WERI-Rb-1 (cell line): ENCODE measurements at places on chromosomes 2 and 18.
A peak's percentile ranks its signal among the peaks of the same experiment; 100 is the strongest.

DNA sequence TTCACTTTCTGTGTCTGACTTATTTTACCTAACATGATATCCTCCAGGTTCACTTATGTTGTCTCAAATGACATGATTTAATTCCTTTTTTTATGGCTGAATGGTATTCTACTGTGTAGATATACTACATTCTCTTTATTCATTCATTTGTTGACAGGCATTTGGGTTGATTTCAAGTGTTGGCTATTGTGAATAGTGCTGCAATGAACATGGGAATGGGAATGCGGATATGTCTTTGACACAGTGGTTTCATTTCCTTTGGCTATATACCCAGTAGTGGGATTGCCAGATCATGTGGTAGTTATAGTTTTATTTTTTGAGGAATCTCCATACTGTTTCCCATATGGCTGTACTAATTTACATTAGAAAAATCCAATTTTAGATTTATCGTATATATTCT, 195.4 kb upstream of the KLHL14 start:
- no peak for DNase-seq

DNA sequence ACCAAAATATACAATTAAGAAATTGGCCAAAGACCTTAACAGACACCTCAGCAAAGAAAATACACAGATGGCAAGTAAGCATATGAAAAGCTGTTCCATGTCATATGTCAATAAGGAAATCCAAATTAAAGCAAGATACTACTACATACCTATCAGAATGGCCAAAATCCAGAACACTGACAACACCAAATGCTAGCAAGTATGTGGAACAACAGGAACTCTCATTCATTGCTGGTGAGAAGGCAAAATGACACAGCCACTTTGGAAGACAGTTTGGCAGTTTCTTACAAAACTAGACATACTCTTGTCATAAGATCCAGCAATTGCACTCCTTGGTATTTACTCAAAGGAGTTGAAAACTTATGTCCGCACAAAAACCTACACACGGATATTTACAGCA, 20.3 kb upstream of the DNAJC10 start:
- no peak for DNase-seq

DNA sequence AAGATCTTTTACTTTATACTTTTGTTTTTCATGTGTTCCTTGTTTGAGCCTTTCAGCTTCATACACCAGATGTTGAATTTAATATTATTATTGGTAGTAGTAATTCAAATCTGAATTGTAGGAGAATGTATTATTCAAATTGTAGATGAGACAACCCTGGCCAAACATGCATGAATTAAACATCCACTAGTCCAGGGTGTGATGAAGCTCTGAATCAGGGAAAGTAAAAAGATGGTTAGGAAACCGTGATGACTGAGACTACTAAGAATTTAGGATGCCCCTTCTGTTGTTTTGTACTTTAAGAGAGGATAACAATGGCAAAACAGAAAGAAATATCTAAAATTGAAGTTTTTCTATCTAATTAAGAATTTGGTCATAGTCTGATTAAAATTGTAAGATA, 227.8 kb upstream of the CDH2 start:
- DNase-seq = no peak

GRCh38 chr2:61356958-61357350, 113.9 kb downstream of the USP34 start:
- no peak for DNase-seq

GRCh38 chr2:85112906-85113625, 20.1 kb upstream of the TCF7L1 start:
- DNase-seq = no peak

GRCh38 chr18:14943967-14944636, 196.1 kb downstream of the ANKRD30B start:
- DNase-seq = peak; percentile 9

DNA sequence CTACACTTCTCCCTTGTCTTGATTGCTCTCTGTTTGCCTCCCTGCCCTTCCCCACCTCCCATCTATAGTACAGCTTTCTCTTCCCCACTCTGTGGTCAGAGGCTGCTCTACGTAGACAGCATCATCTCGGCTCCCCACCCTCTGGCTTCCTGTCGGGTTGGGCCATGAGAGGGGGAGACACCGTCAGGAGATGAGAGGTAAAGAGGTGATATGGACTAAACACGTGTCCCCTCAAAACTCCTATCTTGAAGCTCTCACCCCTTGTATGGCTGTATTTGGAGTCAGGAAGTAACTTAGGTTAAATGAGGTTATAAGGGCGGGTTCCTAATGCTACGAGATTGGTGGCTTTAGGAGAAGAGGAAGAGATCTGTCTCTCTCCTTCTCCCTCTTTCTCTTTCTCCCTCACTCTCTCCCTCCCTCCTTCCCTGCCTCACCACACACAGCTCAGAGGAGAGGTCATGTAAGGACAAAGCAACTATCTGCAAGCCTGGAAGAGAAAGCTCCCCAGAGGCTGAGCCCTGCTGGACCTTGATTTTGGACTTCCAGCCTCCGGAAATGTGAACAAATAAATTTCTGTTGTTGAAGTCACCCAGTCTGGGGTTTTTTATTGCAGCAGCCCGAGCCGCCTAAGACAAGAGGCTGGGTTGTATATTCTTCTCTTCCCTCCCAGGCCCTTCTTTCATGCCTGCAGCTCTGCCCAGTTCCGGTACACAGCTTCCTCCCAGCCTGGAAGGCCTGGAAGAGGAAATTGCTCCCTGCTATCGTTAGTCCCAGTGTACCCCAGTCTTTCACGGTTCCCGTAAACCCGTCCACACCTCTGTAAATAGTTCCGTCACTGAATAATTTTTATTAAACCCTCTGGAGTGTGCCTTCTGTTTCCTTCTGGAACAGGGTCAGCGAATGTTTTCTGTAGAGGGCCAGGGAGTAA, 138.0 kb downstream of the AKAIN1 start:
- no peak for DNase-seq

DNA sequence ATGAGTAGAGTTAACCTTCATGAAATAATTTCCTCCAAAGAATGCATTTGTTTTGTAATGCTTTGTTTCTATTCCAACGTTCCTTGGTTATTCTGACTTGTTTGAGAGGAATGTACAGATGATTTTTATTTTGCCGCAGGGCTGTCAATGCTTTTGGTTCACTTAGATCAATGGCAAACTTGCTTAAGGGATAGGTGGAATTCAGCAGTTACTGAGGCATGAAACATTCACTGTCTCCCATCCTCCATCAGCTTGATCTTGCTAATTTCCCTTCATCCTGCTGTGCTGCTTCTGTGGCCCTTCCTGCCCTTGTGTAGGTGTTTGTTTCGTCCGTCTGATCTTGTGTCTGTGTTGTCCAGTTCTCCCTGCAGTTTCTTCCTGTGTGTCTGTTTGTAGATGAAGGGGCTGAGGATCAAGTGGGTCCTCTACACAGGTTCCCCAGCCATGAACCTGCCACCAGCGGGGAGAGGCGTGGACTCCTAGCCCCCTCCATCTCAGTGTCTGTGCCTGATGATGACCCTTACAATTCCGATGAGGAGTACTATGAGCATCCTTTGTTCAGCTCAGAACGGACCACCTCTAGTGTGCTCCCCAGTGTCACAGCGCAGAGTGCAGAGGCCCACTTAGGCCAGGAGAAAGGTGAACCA, 84.2 kb upstream of the UNC80 start:
- no peak for DNase-seq

DNA sequence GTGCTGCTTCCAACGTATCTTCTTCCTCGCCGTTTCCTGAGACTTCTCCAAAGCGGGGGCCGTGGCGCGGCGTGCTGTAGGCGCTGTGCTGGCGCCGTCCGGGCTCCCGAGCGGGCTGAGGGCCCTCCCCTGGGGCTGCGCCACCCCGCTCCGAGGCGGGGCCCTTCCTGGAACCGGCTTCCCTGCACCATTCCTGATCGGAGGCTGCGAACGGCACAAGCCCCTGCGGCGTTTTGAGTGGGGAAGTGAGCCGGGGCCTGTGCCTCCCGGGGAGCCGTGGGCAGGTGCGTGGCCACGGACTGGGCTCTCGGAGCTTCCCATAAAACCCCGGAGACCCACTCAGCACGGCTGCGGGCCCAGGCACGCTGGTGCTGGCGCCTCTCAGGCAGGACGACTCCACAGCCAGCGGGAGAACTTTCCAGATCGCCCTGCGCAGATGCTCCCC, 74.7 kb downstream of the PSMG2 start:
- DNase-seq = no peak

DNA sequence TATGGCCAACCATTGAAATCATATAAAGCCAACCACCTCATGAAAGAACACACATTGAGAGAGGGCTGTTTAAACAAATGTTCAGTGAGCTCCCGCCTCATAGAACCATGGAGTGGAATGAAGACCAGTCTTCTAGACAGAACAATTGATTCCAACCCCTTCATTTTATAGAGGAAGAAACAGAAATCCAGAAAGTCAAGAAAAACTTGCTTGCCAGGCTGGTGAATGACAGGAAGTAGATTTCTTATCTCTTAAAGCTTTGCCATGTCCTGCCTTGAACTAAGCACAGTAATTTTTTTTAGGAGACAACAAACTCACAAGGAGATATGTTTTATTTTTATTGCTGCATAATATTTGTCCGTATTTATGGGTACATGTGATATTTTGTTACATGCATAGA, 16.5 kb upstream of the NRP2 start:
- DNase-seq = no peak

GRCh38 chr2:64470766-64471295, 16.9 kb downstream of the LGALSL start:
- DNase-seq = peak; percentile 48

DNA sequence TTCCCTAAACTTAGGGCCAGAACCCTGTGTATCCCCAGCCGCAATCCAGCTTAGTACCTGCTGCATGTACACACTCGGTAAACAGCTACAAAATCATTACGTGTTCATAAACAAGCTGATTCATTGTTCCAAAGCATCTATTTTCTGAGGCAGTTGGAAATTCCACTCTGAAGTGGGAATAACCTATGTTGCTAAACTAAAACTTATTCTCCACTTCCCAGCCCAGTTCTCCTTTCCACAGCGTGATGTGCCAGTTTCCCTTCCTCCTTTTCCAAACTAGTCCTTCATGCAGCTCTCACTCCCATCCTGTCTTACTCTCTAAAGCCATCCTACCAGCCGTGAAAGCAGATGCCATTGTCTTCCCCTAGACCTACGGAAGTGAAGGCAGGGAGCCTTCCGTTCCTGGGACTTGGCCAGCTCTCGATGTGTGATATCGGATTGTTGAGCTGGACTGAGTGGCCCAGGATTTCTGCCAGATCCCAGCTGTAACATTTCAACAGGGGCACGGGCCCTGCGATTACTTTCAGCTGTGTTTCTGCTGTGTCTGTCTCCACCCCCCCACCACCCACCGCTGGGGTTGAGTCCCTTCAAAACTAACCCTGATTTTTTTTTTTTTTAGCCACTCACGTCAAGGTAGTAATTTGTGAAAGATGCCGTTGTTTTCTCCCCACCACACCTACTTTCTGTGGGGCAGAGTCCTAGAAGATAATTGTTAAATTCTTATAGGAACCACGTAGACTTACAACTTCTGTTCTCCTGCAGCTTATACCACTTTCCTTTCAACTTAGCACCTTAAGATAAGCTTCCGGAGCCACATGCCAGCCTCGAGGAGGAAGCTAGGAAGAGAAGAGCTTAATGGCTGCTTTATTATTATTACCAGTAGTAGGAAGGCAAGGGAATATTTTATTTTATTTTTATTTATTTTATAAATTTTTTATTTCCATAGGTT, 100.9 kb downstream of the CRIM1 start:
- no peak for DNase-seq

DNA sequence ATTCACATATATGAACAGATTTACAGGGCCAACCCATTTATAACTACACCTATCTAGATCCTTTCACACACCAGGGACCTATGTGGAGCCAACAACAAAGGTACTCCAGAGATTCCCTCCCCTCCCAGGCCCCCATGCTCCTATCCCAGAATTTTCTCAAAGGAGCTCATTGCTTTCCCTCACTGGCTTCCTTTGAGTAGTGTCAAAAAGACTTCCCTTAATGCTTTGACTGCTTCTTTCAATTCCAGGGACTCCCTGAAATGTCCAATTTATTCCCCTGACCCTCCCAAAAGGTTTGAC, 46.6 kb downstream of the IKZF2 start:
- no peak for DNase-seq

DNA sequence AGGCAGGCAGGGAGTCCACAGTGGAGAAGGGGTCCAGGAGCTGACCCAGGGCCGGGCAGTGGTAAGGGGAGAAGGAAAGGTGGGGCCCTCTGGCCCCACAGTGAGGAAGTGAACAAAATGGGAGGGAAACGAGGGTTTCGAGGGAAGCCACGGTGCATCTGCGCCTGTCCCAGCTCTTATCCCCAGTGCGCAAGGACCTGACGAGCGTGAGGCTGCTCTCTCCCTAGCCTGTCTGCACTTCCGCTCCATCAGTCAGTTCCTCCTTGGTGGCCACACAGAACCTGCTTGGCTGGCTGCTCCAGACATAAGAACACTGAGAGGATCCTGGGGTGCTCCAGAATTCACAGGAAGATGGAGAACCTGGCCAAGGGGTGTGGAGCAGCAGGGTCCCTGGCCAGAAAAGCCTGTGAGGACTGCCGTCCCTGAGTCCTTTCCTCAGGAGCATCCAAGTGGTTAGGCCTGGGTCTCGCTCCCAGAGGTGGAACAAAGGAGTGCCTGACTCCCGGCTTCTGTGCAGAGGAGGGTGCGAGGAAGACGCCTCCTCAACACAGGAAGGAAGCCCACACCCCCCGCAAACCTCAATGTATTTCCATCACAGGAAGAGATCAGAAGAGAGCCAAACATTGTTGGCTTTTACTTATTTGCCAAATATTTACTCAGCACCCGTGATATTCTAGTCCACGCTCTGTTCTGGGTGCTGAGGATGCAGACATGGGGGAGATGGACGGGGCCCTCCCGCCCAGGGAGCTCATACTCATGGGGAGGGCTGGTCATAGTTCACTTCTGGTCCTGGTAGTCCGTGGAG, 43.7 kb upstream of the SEMA4C start:
- DNase-seq = no peak

GRCh38 chr2:209368914-209369313, 54.9 kb upstream of the MAP2 start:
- DNase-seq = no peak

DNA sequence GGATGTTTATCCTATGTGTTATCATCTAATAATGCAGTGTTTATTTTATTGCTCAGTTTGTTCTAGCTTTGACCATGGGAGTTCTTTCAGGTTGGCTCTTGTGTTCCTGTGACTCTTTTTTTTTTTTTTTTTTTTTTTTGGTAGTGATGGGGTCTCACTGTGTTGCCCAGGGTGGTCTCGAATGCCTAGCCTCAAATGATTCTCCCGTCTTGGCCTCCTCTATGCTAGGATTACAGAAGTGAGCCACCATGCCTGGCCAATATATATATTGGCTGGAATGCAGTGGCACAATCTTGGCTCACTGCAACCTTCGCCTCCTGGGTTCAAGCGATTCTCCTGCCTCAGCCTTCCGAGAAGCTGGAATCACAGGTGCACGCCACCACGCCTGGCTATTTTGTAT, 18.9 kb upstream of the NFU1 start:
- DNase-seq = no peak

GRCh38 chr18:27752944-27753343, 424.0 kb downstream of the CDH2 start:
- DNase-seq = no peak

DNA sequence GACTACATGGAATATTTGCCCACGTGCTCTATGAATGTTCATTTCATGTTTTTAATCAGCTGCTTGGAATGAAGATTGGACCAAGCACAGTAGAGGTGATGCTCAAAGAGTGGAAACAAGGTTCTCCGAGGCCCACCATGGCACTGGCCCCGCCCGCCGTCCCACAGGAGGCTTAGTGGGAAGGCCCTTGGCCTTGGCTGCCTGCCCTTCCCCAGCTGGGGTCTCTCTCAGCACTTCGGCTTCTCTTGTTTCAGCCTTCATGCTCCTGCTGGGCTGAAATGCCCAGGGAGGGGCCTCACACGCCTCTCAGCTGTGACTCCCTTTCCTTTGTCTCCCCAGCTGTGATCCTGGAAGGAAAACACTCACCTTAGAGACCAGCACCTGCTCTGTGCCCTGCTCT, 833.2 kb downstream of the GALR1 start:
- no peak for DNase-seq
